Head of caudate nucleus (tissue), 42 donors: ENCODE measurements at places on chromosomes 16 and 17.

GRCh38 chr17:70968302-70968701 lies 799.0 kb downstream of the KCNJ2 start:
- no peak for DNase-seq

DNA sequence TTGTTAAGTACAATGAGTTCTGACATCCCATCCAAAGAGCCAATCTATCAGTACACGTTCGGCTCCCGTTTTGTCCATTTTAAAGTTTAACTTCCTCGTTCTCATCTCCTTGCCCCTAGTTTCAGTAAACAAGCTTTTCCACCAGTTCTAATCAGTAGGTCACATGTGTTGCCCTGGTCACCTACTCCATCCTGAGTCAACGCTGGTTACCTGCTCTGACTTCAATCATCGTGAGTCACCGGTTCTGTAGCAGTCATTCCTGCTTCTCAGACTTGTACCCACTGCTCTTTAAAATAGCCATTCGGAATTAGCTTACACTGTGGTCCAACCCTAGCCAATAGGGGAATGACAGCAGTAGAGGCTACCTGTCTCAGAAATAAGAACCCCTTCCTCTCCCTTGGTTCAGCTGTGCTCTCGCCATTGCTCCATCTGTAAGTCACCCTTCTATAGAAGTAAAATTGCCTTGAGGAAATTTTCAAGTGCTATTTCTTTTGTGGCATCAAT lies 191.0 kb downstream of the CPPED1 start:
- no peak for DNase-seq

GRCh38 chr17:30812218-30813177 lies 12.0 kb downstream of the CRLF3 start:
- no peak for DNase-seq

DNA sequence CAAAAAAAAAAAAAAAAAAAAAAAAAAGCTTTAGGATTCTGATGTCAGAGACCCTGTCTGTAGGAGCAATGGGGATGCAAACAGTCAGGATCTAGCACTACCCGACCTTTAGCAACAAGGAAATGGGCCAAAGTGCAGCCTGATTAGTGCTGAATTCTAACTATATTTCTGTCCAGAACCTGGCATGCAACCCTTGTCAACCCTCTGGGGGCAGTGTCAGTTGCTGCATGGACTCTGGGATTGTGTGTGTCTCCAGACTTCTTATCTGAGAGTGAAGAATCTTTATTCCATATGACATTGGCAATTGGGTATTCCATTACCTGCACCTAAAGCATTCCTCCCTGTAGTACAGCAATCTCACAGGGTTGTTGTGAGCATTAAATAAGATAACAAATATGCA lies 120.3 kb upstream of the CRHR1 start:
- no peak for DNase-seq

DNA sequence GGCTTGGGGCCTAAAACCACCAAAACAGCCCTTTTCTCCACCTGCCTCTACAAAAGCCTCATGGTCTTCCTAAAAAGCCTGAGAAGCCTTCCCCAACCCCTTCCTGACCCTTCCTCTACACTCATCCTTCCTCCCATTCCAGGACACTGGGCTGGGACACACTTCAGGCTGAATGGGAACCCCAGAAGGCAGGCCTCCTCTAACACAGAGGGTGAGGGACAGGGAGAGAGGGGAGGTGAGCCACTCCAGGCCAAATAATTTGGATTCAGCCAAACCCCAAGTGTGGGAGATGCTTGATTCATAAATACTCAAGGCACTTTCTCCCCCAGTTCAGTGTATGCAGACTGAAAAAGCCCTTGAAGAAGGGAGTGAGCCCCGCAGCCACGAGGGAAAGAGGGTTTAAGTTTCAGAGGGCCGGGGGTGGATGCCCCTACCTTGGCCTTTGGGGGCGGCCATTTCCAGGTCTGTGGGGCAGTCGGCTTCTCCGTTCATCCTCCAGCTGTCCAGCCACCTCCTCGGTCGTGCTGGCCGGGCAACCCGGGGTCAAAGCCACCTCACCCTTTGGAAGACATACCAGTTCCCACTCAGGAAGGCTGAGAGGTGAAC lies 1.6 kb downstream of the UBTF start:
- DNase-seq, result no peak

DNA sequence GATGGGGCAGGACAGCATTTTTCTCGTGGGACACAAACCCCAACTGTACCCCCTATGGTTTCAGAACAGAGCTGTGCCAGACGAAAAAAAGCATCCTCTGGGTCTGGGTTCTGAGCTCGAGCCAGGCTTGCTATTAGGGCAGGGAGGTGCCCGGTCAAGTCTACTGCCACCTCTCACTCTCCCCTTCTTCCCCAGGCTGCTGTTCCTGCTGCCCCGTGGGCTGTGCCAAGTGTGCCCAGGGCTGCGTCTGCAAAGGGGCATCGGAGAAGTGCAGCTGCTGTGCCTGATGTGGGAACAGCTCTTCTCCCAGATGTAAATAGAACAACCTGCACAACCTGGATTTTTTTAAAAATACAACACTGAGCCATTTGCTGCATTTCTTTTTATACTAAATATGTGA lies 1.1 kb downstream of the MT1E start:
- no peak for DNase-seq

DNA sequence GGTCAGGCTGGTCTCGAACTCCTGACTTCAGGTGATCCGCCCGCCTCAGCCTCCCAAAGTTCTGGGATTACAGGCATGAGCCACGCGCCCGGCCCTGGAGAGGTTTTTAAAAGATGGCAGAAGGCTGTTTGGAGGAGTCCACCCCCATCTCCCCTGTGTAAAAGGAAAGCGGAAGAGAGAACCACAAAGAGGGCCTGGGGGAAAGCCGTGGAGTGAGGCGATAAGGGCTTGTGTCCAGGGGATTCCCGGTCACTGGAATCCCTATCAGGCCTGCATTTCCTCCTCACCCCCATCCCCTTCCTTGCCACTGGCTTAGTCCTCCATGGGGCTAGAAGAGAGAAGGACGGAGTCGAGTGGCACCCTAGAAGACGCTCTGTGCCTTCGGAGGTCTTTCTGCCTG lies at the start of gene GP1BA:
GP1BA (plus strand) TSS at position 315 of the 400 bp plus-strand sequence. CDS start 328 bp downstream, outside the sequence.
- no peak for DNase-seq

DNA sequence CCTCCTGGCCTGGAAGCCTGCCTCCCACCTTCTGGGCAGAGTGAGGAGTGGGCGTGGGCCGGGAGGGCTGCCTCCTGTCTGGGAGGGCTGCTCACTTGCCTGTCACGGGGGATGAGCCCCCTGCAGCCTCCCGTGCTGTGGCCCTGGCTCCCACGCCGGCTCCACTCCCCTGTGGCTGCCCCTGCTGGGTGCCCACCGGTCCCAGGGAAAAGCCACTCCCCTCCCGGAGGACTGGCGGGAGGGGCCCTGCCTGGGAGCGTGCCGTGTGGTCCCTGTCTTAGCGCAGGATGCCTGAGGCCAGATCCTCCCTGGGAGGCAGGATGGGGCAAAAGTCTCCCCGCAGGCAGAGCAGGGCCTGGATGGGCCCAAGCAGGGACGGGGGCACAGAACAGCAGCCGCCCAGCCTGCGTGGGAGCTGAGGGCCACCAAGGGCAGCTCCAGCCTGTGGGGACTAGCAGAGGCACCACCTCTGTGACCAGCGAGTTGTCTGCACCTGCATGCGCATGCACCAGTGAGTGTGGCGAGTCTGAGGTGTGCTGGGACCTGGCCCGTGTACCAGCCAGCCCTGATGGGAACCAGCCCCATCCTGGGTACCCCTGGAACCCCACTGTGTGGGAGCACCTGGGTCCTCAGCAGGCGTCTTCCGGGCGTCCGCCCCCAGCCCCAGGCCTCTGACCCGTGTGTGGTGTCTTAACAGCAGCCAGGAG lies 339.9 kb downstream of the SEC14L1 start:
- DNase-seq, result no peak

- no peak for DNase-seq
Measured at GRCh38 chr16:86038926-86039310, 140.0 kb downstream of the IRF8 start.

GRCh38 chr16:2530629-2531318 lies 434 bp downstream of the CEMP1 start:
- no peak for DNase-seq

DNA sequence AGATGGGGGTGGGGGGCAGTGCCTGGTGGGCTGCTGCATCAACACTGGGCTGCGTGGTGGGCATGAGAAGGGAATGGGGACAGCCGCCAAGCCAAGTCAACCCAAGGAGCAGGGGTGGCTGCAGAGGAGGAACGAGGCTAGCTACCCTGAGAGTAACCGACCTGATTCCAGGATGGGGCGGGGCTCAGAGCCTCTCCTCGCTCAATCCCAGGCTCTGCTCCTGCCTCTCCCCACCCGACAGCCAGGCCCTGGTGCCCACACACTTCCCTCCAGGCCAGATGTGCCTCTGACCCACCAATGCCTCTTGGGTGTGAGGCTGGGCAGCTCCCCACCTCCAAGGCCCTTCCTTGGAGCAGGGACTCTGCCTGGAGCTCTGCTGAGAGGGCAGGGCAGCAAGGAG lies 2.7 kb downstream of the NPTX1 start:
- no peak for DNase-seq

DNA sequence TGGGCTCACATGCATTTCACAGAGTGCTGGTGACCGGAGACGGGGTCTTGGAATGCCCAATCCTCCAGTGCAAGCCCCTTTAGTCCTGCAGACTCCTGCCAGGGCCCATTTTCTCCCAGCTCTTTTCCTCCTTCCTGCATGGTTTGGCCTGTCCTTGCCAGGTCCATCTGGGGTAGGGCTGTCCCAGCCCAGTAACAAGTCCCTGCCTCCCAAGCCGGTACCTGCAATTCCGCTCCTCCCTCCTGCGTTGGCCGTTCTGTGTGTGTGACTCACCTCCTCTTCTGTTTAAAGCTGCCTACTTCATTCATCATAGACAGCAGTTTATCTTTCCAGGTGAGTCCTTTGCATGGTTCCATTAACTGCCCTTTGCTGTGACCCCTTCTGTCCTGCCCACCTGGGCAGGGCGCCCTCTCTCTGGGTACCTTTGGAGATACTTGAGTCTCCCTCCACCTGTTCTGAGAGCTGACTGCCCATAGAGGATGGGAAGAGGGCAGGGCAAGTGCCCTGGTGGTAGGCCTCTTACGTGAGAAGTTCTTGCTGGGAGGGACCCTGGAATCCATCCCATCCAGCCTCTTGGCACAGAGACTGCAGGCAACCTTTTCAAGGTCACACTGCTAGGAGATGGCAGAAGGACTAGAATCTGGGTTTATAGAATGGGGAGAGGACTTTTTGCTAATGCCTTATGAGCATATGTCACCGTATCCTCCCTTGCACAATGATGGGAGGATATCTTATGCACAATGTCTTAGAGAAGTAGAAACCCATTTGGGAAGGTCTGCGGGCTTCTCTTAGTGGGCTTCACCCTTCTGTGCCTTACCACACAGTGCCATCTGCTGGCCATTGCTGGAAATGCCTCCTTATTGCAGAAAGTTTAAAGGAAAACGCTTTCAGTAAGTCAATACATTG lies 29.7 kb upstream of the LGALS9 start:
- DNase-seq, result peak; percentile 90

GRCh38 chr17:5077781-5078105 lies 524 bp upstream of the ZFP3 start:
- no peak for DNase-seq

- no peak for DNase-seq
Measured at GRCh38 chr17:13931111-13931526, 138.2 kb upstream of the COX10 start.
